ENCODE measurements at places on chromosomes 12 and 14.

GRCh38 chr12:39010406-39010805 lies 105.0 kb upstream of the CPNE8 start:
- no peak for DNase-seq

DNA sequence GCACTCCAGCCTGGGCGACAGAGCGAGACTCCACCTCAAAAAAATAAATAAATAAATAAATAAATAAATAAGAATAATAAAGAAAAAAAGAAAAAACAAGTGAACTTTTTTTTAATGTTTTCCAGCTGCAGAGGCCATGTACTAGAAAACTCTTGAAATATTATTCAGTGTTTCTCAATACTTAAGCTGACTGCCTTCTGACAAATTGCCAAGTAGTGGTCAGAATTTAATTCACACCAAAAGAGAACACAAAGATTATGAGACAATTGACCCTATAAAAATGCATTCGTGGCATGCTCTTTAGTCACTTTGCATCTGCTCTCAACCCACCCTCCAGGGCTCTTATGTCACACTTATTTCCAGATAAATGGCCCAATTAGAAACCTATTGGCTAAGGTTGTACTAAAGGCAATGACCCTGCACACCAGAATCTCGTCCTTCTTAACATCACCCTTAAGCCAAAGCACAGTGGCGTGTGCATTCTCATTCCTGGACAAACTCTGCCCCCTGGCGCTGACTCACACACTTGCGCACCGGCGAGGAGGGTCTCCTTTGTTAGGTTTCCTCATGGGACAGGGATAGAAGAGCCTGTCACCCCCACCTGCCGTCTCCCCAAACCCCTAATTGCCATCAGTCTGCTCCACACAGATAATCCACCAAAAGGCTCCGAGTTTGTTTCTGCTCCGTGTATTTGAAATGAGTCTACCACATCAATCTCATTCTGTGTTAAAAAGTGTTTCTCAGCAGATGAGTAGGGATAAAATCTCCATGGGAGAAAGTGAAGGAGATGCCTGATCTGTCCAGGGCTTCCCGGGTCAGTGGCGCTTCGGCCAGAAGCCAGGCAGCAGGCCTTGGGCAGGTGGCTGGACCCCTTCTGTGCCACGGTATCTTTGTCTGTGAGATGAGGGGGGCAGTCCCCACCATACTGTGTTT lies 73.1 kb upstream of the CEP83 start:
- DNase-seq: peak; percentile 62

GRCh38 chr12:89783359-89784060 lies 74.9 kb upstream of the ATP2B1 start:
- no peak for DNase-seq

DNA sequence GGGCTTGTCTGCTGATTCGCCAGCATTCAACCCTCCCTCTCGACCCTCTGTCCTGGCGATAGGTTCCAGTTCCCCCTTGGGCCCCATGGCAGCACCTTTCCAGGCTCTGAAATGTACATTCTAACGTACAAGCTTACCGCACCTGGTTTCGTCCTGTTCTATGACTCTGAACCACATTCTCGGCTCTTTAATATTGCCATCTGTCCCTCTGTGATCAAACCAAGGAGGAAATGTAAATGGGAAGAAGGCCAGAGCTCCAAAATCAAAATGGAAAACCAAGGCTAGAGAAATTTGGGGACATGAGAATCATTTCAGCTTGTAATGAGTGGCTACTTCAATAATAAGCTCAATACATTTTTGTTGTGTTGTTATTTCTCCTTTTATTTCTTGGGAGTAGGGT lies 117.2 kb downstream of the TTC7B start:
- no peak for DNase-seq

- DNase-seq: no peak
Measured at GRCh38 chr12:112413855-112414625, 4.6 kb upstream of the RPL6 start.

GRCh38 chr12:130615861-130616345 lies 100.2 kb downstream of the RIMBP2 start:
- DNase-seq: no peak

DNA sequence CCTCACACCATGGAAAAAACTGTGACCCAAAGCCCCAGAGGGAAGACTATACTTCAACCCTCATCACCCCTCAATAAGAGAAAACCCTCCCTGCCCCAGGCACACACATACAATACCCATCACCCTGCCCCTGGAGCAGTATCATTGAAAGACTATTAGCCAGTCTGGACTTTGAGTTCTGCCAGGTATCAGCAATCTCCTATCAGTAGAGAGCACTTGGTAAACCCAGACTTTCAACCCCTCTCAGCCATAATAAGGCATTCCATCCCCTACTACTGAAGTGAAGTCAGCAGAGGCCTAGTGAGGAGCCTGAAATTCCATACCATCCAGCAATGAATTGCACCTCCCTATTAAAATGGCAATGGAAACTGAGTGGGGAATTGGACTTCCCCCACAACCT lies 16.4 kb upstream of the PRKD1 start:
- no peak for DNase-seq

DNA sequence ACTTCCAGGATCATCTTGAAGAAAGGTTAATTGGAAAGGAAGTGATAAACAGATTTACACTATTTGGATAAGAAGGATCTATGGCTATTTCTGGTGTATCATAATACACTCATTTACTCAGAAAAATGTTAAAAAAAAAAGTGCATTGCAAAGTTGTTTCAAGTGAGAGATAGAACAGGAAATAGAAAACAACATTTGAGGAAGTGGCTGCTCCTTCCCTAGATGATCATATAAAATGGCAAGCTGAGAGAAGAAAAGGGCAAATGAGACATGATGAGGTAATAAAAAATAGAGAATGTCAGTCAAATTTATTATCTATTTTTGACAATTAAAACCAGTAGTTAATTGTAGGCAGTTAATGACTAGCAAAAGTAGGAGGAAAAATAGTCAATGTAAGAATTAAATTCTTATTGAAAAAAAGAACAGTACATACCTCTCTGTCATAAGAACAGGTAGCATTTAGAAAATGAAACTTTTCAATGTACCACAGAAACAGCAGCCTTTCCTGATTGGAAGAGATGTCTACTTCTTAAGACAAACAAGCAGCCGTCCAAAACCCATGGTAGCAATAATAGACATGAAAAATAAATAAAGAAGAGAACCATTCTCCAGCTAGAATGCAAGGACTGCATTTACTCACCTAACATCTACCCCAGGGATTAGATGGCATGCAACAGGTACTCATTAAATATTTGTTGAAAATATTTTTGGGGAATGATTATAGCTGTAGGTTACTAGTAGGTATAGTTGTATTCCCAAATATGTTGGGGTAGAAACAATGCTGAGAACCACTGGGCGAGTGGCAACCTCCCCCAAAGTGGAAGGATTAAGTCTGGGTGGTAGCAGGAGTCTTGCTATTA lies 63.9 kb upstream of the GRIP1 start:
- DNase-seq: no peak

- no peak for DNase-seq
Measured at GRCh38 chr14:78104655-78105054, 65.5 kb upstream of the NRXN3 start.

GRCh38 chr12:2686280-2686646 lies 108.5 kb upstream of the FKBP4 start:
- DNase-seq: no peak

DNA sequence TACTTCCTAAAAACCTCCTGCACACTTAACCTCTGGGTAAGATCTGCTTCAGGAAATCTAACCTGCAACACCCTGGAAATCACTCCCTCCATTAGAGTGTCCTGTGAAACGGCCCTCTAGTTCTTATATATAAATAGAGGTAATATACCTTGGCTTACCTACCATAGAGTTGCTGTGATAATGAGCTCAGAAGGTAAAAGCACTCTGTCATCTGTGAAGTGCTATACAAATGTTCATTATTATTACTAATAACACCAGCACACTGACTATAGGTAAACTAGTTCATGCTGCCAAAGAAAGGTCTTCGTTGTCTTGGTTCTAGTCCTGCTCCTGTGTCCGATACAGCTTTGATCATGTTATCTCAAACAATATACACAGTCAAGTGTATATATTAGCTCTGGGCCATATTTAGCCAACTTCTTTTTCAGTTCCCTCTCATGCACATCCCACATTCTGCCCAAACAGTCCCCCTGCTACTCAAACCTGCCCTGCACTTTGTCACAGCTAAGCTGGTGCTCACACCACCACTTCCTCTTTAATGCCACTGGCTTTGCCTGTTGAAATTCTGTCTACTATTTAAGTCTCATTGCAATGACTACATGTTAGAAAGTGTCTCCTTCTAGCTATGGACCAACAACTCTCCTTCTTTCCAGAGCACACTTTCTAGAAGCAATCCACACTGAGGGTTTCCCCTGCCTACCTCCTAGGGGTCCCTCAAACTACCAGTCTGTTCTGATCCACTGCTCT lies 5.1 kb downstream of the E2F7 start:
- no peak for DNase-seq

DNA sequence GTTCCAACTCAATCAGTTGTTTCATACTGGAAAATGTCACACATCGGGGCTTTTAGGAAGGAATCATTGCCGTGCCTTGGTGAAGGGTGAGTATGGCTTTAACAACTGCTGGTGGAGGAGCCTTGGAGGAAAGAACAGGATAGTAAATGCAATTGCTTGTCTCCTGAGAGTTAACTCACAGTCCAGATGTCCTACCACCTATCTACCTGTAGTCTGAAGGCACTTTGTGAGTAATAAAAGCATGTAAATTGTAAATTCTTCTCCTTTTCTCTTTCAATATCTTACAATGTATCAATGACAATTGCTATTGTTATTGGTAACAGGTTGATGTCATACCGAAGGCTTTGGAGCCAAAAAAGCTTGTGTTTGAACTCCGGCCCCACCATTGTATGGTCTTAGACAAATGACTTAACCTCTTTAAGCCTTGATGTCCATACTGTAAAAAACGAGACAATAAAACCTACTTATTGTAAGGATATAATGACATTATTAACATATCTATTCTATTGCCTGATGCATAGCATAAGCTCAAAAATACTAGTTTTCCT lies 397.4 kb downstream of the ADAMTS20 start:
- no peak for DNase-seq

DNA sequence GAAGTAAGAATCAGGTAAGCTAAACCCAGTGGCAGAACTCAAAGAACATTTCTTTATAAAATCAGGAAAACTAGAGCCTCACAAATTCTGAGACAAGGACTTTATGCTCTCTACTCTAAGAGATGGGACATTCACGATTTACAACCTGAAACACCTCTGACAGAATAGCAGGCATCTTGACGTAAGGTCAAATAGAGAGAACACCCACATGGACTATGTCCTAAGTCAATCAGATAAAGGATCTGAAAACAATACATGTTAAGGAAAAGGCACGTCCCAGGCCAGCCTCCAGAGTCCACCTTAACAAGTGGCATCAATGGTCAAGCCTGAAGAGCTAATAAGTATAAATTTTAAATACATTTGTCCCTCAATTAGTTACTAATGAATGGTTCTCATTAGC lies 39.9 kb upstream of the SYCP3 start:
- no peak for DNase-seq

- DNase-seq: no peak
Measured at GRCh38 chr12:48441069-48441468, 31.3 kb upstream of the ANP32D start.

DNA sequence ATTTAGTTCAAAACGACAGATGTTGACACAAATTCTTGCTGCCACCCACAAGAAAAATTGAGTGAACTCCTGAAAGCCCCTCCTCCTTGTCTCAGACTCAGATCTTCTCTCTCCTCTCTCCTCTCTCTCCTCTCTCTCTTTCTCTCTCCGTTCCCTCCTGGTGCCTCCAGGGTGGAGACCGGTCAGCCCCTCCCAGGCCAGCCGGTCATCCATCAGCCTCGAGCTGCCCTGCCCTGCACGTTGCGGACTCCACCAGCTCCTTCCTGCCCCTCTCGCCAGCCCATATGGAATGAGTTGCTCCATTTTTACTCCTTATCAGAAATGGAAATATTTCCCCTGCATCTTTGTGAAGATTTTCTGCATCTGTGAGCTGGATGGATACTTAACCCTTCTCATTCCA lies 103.8 kb downstream of the TBX5 start:
- DNase-seq: no peak

- no peak for DNase-seq
Measured at GRCh38 chr14:55401751-55402150, 9.9 kb downstream of the ATG14 start.

DNA sequence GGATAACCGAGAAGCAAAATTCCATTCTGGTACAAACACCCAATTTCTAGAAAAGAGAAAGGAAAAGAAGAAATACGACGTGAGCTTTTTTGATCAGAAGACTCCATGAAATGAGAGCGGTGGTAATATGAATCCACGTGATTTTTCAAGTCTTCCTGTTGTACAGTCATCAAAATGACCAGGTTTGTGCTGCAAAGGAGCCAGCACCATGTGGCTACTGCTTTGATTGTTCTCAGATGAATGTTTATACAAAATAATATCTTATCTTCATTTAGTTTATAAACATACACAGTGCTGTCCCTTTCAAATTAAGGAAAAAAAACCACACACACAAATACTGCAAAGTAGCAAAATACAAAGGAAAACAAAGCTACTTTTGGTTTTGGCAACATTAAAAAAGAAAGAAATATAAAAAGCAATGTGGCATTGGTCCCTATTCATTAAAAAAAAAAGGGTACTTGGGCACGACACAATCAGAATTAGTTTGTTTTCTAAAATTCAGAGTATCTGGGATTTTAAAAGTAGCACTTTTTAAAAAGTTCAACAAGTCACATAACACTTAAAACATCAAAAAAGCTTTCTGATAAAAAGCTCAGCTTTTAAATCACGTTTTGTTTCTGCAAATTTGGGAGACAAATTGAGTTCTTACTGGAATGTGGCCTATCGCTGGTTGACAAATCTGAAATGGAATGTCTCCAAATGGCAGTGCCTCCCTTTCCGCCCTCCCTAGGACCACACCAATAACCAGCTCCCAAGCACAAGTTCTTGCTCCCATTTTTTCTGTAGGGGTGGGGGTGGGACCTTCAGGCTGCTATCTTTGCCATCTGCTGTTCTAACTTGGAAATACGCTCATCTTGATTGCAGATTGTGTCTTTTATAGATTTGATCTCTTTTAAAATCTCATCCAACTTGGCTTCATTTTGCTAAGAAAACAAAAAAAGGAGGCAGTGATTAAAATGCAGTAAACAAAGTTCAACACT lies 13.2 kb upstream of the SELPLG start:
- no peak for DNase-seq

DNA sequence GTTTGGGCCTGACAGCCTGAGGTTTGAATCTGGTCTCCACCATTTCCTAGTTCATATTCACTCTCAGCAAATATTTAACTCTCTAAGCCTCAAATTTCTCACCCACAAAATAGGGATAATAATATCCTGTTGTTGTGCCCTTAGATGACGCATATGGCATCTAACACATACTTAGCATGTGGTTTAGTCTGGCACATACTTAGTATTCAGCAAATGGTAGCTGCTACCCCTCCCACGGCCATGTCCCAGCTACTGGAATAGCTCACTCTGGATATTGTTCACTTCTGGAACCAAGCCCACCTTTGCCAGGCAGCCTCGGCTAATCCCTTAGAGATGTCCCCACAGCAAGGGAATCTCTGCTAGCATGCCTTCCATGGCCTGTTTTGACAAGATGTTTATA lies 53.3 kb downstream of the BICD1 start:
- DNase-seq: no peak

- no peak for DNase-seq
Measured at GRCh38 chr12:19669793-19670192, 230.5 kb downstream of the AEBP2 start.
